Stimulated activated CD4-positive, alpha-beta T cell treated with anti-CD3 and anti-CD28 coated beads, Interleukin-2, amount 100 ng/mL, for 24 hours (primary cell): ENCODE measurements at places on chromosomes 7 and 10.

- peak; percentile 73 for DNase-seq
Measured at GRCh38 chr10:70925377-70926225, 37.2 kb upstream of the PCBD1 start.

DNA sequence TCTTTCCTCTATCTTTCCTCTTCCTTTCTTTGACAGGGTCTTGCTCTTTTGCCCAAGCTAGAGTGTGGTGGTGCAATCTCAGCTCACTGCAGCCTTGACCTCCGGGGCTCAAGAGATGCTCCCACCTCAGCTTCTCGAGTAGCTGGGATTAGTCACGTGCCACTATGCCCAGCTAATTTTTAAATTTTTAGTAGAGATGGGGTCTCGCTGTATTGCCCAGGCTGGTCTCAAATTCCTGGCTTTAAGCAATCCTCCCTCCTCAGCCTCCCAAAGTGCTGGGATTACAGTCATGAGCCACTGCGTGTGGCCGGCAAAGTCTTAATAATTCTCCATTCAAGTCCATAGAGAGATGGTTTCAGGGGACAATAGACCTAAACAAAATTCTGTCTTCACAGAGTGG is 40.2 kb downstream of the COL26A1 start:
- no peak for DNase-seq

DNA sequence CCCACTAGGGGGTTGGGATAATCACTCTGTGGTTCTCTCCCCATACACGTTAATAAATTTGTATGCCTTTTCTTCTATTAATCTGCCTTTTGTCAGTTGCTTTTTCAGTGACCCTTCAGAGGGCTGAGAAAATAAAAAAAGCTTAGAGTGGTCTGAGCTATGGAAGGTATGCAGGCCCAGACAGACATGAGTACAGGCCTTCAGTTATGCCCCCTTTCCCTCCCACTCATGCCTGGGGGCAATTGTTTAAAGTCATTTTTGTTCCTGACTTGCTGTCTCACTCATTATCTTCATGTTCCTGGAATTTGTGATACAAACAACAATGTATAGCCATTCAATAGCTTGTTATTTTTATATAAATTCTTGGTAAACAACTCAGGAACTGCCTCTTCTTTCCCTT is 170.8 kb downstream of the AKR1D1 start:
- no peak for DNase-seq

DNA sequence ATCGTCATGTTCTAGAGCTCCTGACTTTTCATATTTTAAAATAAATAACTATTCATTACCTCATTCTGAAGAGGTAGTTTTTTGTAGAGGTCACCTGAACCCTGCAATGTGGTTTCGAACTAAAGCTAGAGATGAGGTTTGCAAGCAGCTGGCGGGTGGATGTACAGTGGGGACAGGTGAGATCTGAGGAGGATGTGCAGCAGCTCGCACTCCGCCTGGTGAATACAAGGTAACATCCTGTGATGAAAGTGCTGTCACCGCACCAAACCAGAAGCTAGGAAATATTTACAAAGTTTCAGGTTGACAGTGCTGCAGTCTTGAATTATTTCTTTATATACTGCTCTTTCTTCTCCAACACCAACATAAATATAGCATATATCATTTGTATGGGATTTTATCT is 26.5 kb downstream of the NDUFB2 start:
- DNase-seq, result peak; percentile 24

GRCh38 chr10:70849582-70850016 is 33.9 kb downstream of the SGPL1 start:
- DNase-seq, result no peak

- no peak for DNase-seq
Measured at GRCh38 chr10:46096909-46097575, 51.0 kb upstream of the MSMB start.

DNA sequence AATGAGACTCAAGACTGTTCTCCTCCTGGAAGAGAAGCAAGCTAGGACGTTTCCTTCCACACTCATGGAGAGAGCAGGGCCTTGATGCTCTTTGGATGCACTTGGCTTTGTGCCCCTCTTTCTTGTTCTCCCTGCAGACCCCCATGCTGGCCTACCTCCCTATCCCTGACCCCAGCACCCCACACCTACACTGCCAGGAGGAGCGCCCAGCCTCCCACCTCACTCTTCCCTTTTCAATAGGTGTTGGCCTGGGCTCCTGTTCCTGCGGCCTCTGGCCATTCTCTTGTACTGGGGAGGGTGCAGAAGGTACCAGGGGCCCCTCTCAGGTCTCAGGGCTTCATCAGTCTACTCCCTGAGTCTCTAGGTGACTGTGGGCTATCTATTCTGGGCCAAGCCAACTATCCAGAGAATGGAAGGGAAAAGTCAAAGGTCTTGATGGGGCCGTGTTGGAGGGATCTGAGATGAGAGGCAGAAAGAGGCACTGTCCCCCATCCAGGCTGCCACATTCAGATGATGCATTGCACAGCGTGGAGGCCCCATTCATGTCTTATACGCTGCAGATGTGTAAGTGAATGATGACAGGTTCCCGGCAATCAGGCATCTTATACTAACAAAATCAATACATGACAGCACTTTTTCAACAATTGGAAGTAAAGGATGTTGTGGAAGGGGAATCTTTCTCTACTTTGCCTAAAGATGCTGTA is 32.7 kb upstream of the LOXL4 start:
- DNase-seq, result no peak
